Lung (tissue), 17 donors: ENCODE measurements at places on chromosomes 6 and 20.

DNA sequence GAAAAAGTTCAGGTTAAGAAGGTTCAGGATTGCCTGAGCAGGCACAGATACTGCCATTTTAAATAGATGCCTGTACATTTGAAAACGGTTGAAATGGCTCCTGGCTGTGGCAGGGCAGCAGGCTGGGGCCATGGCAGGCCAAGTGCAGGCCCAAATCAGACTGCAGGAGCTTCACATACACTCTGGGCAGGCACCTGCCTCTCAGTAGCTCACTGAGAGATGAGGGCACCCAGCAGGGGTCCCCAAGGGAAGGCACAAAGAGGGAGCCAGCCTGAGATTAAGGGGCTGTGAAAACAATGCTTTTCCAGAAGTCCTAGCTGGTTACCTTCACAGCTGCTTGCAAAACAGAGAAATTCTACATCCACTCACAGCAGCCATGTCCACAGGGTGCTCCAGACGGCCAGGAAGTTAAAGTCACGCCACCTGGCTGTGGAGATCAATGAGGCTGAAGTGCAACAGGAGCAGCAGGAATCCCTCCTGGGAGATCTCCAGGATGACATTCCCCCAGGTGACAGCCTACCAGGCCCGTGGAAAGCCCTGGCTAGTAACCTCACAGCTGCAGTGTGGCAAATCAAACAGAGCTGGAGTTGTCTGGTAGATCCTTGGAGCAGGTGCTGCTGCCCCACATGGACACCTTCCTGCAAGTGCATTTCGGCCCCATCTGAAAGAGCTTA is 6.2 kb upstream of the RAET1E start:
- DNase-seq = no peak

- peak; percentile 49 for DNase-seq
These were observed 303 bp downstream of the ILRUN start for GRCh38 chr6:34696189-34696738.

DNA sequence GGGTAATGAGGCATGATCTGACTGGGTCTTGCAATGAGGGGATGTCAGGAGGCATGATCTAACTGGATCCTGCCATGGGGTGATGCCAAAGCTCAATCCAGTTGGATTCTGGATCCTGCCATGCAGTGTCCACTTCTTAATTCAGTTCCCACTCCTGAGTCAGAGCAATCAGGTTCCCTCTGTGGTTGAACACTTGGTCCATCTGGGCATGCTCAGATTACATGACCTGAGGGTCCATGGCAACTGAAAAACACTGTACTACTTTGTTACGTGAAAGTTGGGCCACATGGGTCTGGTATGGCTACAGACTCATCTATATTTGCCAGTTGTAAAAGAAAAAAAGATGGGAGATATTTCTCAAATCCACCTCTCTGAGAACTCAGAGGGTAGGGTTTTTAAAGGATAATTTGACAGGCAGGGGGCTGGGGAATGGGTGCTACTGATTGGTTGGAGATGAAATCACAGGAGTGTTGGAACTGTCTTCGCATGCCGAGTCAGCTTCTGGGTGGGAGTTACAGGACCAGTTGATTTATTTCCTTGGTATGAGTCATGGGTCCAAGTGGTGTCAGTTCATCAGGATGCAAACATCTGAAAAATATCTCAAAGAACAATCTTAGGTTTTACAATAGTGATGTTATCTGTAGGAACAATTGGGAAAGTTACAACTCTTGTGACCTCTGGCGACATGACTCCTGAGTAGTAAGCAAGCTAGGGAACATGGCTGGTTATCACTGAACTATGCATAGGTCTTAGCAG is 21.6 kb downstream of the C6orf163 start:
- no peak for DNase-seq

DNA sequence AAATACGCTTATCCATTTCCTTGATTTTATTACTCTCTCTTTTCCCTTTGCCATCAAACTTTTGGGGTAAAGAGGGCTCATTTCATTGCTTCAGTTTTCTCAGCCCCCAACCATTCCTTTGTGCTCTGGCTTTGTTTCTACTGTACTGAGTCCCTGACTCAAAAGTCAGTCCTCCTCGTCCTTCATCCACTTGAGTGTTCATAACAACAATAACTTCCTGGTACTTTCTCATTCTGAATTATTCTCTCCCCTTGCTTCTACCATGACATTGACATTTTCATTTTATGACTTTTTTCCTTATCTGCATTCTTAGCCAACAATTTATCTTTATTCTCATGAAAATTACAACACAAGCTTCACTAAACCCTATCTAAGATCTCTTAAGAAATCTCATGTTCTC is 911 bp downstream of the ENPP3 start:
- DNase-seq = no peak

GRCh38 chr20:45230631-45231030 is 9.5 kb downstream of the SEMG2 start:
- DNase-seq = no peak

DNA sequence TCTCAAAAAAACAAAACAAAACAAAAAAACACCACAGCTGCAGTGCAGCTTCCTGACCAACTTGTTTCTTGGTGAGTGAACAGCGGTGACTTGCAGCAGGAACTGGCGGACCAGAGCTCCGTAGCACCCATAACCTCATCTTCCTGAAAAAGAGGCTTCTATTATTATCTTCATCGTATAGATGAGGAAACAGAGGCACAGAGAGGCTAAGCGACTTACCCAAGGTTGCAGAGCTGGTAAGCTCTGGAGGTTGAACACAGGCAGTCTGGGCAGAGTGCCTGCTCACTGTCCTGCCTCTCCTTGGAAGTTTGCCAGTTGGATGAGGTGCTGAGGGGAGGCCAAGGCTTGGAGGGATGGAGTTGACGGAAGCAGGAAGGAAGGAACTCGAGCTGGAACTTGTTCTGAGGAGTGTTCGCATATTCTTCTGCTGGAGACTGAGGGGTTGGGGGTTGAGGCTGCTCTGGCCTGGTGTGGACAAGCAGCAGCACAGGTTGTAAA is 47.9 kb upstream of the CCDC167 start:
- DNase-seq = peak; percentile 74

GRCh38 chr6:28675600-28675999 is 149.9 kb downstream of the GPX5 start:
- DNase-seq = no peak

DNA sequence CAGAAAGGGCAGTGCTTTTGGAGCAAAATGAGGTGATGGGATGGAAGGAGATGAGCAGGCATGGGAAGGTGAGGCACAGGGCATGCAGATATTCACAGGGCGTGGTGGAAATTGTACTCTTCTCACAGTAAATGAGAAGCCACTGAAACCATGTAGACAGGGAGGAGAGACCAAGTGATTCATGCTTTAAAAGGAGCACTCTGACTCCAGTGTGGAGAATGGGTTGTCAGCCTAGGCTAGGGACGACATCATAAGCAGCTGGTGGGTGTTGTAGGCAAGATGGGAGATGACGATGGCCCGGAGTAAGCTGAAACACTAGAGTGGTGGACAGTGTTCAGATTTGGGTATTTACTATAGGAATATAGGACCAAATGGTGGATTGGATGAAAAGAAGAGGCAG is 18.4 kb downstream of the PDE7B start:
- no peak for DNase-seq

- DNase-seq = no peak
These were observed 225.6 kb upstream of the JARID2 start for GRCh38 chr6:15020119-15020770.

DNA sequence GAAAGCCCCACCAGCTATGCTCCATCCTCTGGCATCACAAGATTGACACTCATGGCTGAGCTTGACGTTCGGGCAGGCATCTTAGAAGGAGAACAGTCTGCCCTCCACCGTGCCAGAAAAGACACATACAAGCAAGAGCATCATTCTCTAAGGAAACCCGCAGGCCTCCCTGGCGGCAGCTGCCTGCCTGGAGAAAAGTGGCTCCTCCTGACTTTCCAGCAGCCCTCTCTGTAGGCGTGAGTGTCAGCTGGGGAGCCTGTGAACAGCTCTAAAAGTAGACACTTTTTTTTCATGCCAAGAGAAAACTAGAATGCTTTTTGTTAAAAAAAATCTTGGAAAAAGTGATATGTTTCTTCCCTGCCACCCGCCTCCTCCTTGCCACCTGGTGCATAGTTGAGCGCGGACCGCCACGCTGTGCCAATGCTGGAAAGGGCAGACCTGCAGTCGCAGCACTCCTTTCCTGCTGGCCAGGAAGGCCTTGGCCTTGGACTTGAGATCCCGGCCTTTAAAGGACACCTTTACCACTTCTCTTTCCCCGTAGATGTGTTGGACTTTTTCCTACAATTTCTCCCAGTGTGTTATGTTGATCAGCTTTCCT is 29.7 kb upstream of the INSM1 start:
- no peak for DNase-seq

- DNase-seq = no peak
These were observed 247.8 kb downstream of the FARS2 start for GRCh38 chr6:5509106-5509505.

DNA sequence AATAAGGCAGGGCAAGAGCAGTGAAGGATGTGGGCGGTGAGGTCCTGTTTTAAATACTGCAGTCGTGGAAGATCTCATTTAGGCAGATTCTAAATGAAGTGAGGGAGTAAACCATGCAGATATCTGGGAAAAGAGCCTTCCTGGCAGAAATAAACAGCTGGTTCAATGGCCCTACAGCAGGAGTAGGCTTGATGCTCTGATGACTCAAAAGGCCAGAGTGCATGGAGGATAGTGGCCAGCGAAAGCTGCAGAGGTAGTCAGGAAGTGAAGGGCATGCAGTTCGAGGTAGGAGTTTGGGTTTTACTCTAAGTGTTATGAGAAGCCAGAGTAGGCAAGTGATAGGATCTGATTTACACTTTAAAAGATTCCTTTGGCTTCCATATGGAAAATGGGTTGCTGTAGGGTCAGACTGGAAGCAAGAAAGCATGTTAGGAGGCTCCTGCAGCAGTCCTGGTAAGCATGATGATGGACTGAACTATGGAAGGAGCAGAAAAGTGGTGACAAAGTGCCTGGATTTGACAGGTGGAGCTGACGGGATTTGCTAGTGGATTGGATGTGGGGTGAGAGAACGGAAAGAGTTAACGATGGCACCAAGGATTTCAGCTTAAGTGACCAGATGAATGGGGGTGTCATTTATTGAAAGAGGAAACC is 150.0 kb downstream of the GJA10 start:
- no peak for DNase-seq

GRCh38 chr20:16942756-16943155 is 194.6 kb downstream of the OTOR start:
- DNase-seq = no peak

DNA sequence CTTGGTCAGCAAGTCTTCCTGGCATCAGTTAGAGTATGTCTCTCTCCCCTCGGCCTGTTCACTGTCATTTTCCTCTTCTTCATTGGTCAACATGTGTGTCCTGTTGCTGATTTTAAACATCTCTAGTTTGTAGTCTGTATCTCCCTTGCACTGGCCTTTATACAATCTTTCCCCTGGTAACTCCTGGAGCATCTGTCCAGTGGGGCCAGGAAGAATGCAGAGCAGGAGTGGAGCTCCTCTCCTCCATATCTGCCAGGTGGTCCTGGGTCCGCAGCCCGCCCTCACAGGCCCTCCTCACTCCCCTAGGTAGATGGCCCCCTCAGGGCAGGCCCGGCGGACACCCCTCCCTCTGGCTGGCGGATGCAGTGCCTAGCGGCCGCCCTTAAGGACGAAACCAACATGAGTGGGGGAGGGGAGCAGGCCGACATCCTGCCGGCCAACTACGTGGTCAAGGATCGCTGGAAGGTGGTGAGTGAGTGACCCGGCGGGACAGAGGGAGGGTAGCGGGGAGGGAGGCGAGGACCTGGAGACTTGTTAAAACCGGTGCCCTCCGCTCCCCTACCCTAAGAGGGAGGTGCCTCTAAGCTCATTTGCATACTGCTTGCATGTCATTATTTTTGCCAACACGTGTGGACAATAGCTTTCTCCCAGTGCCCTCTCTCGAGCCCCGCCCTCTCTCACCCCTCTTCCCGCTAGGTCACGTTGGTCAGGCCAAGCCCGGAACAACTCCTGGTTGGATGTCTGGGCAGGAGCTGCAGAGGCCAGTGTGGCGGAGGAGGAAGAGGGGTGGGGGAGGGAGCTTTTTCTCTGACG is 3.2 kb downstream of the TTBK1 start:
- no peak for DNase-seq

DNA sequence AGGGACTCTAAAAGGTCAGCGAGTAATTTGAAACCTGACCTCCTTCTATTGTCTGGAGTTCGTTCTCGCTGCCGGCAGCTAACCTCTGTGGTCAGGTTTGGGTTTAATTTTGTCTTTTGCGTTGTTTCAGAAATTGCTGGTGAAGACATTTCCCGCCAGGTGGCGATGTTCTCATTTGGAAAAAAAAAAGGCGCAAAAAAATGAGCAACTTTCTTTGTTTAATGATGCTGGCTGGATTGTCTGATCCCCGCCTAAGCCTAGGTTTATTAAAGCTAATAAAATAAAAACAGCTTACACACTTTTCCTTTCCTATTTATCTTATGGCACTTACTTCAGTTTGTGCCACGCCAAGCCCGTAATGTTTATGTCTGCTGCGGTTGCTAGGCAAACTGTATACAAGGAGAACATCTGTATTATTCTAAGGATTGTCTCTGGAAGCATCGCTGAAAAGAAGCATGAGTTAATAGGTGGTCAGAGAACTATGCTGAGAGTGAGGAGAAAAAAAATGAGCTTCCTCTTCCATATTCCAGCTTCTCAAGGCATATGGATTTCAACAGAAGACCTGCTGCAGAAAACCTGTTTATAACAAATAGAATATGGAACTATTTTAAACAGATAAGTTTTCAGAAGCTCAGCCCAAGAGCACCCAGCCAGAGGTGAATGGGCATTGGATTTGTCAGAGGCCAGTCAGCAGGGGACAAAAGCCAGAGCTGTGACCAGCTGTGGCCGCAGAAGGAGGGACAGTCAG is 205.7 kb downstream of the DOK5 start:
- DNase-seq = peak; percentile 64

DNA sequence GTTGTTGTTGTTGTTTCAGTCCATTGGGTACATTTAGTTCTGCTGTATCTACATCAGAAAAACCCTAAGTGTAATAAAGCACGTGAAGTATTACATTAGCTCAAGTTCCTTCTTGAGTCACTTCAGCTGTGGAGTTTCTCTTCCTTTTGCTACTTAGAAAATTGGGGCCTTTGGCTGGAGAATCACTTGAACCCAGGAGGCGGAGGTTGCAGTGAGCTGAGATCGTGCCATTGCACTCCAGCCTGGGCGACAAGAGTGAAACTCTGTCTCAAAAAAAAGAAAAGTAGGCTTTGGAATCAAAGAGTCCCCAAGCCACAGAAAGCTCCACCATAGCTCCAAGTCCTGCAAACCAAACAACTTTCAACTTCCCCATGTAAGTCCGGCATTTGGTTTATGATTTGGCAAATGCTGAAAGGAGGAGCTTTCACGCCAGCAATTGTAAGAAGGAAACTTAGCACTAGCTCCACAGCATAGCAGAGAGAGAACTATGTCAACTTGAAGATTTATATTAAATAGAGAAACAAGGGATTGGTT is 56.5 kb upstream of the RNF144B start:
- no peak for DNase-seq

GRCh38 chr6:32882879-32883250 is 28.9 kb downstream of the PSMB9 start:
- DNase-seq = no peak
